Right hindlimb (tissue), 1 donor: ENCODE measurements at places on chromosomes 3 and 15.

- no peak for DNase-seq
These were observed 92.1 kb downstream of the XRN1 start for GRCh38 chr3:142355692-142356091.

GRCh38 chr3:111332488-111333080 is 209.4 kb upstream of the CD96 start:
- DNase-seq: peak; percentile 24

DNA sequence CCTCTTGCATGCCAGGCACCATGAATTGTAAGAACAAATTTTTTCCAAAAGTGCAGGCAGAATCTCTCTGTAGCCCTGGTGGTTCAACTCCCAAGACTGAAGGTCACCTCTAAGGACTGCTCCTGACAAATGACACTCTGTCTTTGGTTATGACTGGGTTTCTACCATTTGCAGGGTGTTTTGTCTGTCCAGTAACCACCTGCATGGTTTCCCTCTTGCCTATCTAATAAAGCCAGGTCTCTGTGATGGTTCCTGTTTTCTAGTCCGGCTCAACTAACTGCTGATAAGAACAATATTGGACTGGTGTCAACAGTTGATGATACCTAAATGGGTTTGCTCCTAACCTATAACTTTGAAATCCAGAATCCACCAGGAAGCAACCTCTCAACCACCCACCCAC is 43.7 kb downstream of the ATP8B4 start:
- DNase-seq: no peak

DNA sequence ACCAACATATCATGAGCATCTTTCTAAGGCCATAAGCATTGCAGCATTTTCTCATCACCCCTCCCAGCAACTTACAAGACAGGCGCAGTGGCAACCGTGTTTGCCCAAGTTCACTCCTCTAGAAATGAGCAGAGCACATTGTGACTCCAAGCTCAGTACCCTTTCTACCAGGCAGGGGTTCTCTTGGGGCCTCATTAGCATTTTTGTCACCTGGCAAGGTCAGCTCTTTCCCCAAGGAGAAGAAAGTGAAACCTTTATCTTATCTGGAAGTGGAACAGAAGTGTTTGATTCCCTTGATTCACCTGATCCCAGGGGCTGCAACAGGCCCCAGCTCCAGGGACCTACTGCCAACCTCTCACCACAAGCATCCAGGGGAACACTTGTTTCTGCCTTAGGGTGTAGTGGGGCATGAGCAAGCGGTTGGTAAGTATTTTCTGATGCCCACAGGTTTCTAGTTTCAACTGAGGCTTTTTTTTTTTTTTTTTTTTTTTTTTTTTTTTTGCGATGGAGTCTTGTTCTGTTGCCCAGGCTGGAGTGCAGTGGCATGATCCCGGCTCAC is 44.0 kb upstream of the HERC1 start:
- no peak for DNase-seq

GRCh38 chr3:58666683-58667082 is at the start of gene FAM3D:
Gene FAM3D (minus strand): TSS chr3:58666774. CDS start chr3:58655563, 11,211 bp downstream.
- no peak for DNase-seq

DNA sequence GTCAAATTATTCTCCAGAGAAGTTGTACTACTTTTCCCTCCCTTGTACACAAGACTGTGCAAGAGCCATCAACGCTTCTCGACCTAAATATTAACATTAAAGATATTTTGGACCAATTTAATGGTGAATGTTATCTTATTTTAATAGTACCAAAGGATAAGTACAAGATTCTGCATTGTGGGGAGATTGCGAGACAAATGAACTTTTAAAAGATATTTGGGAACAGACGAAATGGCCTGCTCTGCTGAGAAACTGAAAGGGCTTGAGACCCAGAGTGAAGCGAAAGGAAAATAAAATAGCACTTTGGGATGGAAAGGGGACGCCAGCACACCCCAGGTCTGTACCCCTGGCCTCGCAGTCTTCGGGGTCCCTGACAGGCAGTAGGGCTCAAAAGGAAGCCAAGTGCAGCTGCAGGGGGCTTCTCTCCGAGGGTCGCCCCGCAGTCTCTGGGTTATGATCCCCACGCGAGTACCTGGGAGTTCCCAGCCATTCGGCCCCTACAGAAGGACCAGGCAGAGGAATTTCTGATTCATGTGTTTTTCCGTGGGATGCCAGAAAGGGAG is 97.6 kb upstream of the VGLL3 start:
- no peak for DNase-seq

DNA sequence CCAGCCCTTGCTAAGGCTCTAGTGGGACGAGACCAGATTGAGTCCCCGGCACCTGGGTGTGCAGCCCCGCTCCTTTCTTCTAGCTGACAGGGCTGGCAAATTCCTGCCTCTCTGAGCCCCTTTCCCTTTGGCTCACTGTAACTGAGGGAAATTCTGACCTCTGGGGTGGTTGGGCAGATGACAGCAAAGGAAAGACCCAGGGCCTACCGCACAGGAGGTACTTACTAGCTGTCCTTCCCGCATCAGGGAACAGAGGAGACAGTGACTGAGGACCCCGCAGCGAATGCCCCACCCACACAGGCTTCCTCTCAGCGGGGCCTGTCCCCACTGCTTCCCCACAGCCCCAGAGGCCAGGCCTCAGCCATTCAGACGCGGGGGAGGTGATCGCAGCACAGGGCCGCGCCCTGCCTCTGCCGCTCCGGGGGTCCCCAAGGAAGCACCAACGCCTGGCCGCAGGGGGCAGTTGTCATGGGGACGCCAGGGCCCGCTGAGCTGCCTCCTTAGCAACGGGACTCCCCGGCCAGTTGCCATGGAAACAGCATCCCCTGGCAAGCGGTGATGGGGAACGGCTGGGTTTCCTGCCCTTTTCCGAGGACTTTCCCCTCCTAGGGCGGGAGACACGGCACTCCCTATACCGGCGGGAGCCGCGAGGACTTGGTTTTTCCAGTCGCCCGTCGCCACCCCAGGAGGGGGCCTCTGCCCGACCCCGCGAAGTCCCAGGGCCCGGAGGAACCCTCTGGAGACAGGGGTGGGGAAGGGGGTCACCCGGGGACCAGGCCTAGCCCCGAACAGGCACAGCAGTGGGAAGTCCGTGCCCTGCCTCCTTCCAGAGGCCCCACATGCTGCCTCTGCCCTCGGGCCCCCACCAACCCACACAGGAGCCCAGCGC is 50.1 kb downstream of the HCN4 start:
- DNase-seq: no peak

DNA sequence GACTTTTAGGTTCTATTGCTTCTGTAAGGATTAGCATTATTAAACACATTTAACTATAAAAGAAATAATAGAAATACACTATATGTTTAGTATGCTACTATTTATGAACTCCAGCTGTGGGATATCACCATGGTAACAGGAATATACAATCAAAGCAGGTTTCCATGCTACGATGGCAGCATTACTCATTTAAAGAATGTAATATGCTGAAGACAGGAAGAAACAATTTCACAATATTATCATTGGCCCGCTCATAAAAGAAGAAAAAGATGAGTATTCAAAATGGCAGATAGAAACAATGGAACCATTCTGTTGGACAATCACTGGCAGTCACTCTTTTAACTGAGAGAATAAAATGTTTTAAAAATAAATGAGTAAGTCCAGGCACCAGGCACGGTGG is 153.4 kb downstream of the CBLB start:
- no peak for DNase-seq

GRCh38 chr3:159165961-159166360 is 364.1 kb downstream of the MFSD1 start:
- no peak for DNase-seq

DNA sequence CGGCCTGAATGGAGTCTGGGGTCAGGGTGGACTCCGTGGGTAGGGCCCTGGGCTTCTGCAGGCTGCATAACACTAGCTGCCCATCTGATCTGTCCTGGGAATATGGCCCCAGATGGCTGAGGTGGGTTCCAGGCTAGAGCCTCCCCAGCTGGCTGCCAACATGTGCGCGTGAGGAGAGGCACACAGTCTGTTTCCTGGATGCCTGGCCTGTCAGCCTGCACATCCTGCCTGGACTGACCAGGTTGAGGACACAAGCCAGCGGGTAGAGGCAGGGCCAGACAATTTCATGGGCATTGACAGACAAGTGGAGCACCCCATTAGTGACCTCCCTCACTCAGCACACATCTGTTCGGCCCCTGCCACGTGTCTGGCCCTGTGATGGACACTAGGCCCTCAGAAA is 29.8 kb upstream of the RPL29 start:
- no peak for DNase-seq

DNA sequence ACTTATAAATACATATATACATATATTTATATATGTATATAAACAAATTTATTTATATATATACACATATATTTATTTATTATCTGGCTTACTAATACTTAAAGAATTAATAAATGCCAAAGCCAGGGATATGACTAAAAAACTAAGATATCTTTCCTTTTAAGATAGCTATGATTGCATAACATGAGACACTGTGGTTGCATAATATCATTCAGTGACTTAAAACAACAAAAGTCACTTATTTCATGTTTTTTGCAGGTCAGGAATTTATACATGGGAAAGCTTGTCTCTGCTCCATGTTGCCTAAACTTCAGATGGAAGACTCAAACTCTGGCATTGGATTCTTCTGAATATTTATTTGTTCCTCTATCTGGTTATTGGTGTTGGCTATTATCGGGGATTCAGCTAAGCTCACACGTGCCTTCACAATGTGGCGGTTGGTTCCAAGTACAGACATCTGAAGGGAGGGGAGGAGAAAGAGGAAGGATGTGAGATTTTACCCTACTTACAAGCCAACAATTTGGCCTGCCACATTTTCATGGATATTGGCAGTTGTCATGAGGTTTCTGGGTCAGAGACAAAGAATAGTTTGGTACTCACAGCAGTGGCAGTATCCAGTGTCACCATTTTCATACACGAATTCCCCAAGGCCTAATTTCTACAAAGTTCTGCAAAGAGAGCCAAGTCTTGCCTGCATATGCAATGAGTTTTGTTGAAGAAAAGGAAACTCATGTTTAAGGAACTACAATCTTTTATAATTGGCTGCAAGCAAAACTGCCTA is 381.6 kb downstream of the EPHA3 start:
- no peak for DNase-seq

DNA sequence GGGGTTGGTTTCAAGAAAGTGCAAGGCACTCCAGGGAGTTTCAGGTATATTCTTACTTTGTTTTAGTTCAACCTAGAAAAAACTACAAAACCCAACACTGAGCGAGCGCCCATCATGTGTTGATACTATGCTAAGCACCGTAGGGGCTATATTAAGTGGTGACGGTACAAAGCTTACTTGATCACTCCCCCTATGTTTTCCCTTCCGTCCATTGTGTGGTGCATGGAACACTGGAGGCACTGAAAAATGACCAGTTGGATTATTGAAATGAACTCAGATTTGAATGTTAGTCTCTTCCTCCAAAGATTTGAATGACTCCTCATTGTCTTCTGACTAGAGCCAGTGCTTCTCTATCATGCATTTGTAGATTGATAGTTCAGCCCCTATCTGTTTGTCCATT is 6.6 kb downstream of the MYZAP start:
- DNase-seq: no peak

DNA sequence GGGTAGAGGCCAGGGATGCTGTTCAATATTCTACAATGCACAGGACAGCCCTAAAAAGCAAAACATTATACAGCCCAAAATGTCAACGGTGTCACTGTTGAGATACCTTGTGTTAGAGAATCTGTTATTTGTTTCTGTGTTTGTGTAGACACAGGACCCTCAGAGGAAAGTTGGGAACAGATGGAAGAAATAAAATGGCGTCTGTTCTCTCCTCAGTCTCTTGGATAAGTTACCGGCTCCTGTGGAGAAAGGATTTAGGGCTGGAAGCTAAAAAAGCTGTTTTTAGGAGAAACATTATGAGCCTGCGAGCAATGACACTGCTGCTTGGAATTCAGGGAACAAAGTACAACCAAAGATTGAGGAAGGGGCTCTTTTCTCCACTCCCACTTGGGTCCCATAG is 688.6 kb upstream of the ZNF385D start:
- no peak for DNase-seq

DNA sequence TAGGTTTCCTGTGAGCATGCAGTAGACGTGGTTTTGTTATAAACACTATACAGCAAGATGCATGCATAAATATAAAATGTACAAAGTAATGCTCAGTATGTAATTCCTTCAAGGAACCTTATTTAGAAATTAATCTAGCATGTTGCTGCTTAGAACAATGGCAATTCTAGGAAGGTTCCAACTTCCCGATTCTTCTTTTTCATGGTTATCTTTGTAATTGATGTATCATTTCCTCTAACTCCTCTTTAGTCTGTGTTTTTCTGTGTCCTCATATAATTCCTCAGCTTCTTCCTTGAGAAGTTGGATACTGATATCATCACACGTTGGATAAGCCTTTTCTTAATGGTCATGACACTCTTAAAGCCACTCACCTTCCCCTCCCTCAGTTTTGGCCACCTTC is 3.5 kb downstream of the TSEN2 start:
- DNase-seq: no peak

DNA sequence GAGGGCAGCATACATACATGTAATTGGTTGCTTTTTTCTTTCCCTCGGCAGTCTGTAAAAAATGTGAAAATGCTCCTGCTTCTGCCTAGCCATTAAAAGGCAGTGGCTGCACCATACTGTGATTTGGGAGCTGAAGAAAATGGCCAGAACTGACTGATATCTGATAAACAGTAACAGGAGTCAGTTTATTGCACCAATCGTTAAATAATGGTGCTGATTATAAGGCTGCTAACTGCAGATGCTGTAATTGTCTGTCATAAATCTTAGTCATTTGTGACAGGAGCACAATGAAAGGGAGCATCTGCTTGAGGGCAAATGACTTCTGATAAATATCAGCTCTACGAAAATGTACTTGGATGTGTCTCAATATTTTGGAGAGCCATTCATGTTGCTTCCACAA is 263.1 kb upstream of the DNAJC19 start:
- no peak for DNase-seq

DNA sequence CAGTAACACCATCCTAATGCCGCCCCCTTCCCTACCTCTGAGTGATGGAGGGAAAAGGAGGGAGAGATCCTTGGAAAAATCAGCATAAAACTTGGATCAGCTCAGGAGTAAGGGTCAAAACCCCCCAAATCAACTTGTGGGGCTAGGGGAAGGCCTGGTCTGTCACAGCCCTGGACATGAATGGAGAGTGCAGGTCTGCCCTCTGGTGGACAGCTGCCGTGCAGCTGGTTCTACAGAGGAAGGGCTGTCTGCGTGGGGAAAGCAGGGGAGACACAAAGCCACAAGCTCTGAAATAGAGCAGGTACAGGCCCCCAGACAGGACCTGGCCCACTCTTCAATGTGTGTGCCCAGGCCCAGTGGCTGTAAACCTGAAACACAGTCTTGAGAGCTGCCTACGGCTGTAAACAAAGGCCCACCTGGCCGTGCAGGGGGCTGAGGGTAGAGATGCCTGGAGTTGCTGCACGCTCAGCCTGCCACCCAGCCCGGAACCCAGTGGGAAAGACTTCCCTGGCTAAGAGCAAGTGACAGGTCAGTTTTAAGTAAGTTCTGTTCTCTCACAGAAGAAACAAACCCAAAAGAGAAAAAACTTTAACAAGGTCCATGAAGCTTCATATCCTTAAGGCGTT is 16.4 kb downstream of the CLK3 start:
- peak; percentile 74 for DNase-seq
